ENCODE measurements at places on chromosomes 11 and 22.

GRCh38 chr11:17073370-17074027, 4.0 kb downstream of the RPS13 start:
- peaks cover 43% of the 10 kb centered on the region for H3K36me3 ChIP-seq
- no peaks in the 10 kb centered on the region for H3K27me3 ChIP-seq
- H3K4me3 ChIP-seq, result no peak overlapping the region
- DNase-seq, result no peak
- no peak overlapping the region for H3K27ac ChIP-seq

- no peak overlapping the region for H3K27ac ChIP-seq
- H3K27me3 ChIP-seq, result no peaks in the 10 kb centered on the region
- no peak for DNase-seq
- no peak overlapping the region for H3K4me3 ChIP-seq
Measured at GRCh38 chr22:38135133-38135706, 24.7 kb upstream of the BAIAP2L2 start.

DNA sequence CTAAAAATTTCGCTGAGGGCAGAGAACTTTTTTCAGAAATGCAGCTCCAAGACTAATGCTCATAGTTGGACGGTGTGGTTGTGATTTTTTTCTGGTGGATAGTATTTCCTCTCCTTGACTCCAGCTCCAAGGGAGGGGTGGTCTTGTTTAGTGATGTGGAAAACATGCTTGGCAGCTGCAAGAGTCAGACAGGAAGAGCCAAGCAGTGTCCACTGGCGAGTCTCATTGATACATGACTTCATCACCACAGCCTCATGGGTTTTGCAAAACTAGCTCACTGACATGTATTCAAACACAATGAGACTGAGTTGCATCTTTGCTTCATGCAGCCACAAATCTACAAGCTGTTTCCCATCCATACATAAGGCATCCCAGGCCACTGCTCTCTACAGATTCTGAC, 7.3 kb upstream of the KCNJ1 start:
- H3K27ac ChIP-seq, result no peak overlapping the region
- H3K4me3 ChIP-seq, result no peak overlapping the region
- H3K36me3 ChIP-seq, result no peaks in the 10 kb centered on the region
- no peaks in the 10 kb centered on the region for H3K27me3 ChIP-seq
- H3K4me1 ChIP-seq, result peaks cover 4% of the 10 kb centered on the region

DNA sequence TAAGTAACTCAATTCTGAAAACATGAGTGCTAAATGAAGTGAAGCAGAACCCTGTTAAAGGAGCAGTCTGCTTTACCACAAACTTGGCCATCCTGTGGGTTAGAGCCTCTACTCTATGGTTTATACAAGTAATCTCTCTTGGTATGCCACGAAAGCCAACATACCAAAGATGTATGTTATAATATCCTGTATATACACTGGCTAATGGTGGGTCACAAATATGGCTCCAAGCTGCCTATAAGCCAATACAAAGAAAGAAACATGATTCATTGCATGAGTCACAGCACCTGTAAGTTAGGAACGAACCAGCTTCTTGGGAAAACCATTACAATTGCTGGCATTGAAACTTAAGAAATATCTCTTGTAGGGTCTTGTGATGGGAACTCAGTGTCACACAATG, 16.1 kb downstream of the XRRA1 start:
- no peak overlapping the region for H3K4me3 ChIP-seq
- H3K27ac ChIP-seq, result no peak overlapping the region
- H3K36me3 ChIP-seq, result peaks cover 4% of the 10 kb centered on the region
- peaks cover 8% of the 10 kb centered on the region for H3K4me1 ChIP-seq
- H3K27me3 ChIP-seq, result no peaks in the 10 kb centered on the region
- DNase-seq, result no peak
